Fibroblast of skin of back (primary cell): ENCODE measurements at places on chromosomes 2 and 18.
A peak's percentile ranks its signal among the peaks of the same experiment; 100 is the strongest.

GRCh38 chr2:121376535-121377250 lies 91.7 kb upstream of the TFCP2L1 start:
- no peak for DNase-seq

DNA sequence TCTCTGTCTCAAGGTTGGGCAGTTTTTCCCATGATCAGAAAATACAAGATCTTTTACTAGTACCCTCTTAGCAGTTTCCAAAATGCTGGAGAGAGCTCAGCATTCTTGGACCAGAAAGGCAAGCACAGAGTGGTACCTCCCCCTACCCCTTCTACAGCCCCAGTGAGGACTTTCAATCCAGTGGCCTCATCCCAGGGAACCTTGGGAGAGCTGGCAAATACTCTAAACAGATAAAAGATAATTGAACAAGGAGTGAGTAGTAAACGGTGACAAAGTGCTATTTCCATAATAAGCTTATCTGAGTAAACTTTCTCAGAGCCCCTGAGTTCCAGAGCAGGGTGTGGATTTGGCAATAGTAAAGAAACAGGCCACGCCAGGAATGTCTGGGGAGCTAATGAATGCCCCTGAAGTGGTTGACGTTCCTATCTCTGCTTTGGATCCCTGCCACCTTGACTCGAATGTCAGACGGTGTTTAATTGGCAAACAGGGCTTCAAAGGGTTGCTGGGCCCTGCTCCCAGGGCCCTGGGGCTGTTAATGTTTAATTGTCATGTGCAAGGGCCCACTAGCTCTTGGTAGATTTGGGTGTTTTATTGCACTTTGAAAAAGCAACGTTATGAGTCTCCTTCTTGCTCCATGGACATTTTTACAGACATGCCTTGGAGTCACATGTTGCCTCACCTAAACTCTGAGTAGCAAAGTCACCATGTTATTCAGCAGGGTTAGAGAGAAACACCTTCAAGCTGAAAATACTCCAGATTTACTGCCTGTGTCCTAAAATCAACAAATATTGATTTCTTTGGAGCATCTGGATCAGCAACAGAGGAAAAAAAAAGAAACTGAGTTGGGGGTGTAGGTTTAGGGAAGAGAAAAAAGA lies 239.9 kb downstream of the CYRIA start:
- no peak for DNase-seq

- no peak for DNase-seq
Observed at GRCh38 chr2:27099334-27099955, 12.9 kb downstream of the KHK start.

DNA sequence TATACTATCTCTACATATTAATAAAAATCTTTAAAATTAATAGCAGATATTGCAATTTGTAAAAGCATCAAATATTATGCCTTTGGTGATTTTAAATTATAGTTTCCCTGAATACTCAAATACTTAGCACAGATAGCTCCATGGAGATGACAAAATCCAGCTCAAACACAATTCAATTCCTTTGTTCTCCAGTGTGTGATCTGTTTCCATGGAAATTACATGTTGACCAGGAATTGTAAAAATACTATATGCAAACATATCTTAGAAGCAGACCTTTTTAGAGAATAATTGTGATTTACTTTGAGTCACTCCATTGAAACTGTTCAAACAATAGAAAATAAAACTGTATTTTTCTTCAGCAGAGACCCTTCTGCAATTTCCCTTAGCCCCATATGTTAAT lies 68.3 kb downstream of the FAM161A start:
- no peak for DNase-seq

- DNase-seq, result no peak
Observed at GRCh38 chr18:21803495-21803894, 62.9 kb downstream of the MIB1 start.

DNA sequence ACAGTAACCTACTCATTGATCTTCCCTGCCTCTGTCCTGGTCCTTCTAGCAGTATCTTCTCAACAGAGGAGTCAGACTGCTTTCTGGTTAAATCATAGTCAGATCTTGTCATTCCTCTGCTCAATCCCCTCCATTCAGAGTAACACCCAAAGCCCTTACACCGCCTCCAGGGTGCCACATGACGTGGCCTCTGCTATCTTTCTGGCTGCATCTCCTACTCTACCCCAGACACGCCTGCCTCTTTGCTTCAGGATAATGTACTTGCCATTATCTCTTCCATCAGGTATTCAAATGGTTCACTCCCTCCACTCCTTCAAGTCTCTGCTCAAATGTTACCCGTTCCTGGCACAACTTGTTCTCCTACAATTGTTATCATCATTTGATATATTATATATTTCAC lies 36.3 kb upstream of the ACVR2A start:
- no peak for DNase-seq

GRCh38 chr2:219384083-219384713 lies 3.5 kb downstream of the DNPEP start:
- DNase-seq, result no peak

- DNase-seq, result no peak
Observed at GRCh38 chr2:146701183-146701582, 1143.6 kb upstream of the ACVR2A start.

- DNase-seq, result no peak
Observed at GRCh38 chr2:86012007-86012712, 93.5 kb downstream of the POLR1A start.

DNA sequence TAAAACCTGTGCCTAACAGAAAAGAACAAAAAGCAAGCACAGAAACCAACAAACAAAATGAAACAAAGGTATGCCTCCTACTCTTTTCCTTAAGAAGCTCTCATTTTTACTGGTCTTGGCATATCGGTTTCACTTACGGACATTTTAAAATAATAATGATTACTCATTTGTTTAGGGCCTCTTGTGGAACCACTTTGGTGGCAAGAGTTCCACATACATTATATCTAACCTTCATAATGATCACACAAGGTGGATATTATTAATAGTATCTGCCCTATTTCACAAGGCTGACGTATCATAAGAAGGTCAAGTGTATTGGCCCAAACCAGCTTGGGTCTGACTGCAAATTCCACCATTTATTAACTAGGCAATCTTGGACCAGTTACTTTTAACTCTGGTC lies 304.7 kb downstream of the TCF4 start:
- DNase-seq, result no peak

DNA sequence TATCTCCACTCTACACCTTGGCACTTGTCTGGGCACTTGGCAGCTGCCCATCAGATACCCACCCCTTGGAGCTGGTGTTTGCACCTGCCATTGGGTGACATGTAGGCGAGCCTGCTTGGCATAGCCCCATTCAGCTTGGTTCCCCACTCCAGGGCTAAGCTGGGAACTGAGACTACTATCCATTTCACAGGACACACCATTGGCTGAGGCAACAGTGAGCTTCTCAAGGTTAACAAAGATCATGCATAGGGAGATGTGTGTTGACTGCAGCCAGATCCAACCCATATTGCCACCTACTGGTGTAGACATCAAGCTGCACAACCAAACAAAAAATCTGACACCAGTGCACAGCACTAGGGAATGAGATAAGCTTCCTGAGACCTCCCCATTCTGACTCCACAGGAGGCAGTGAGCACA lies 1389.8 kb upstream of the TMEFF2 start:
- DNase-seq, result peak; percentile 40

- DNase-seq, result no peak
Observed at GRCh38 chr2:37405781-37406180, 61.4 kb downstream of the QPCT start.

GRCh38 chr18:24982831-24983230 lies 369.1 kb downstream of the ZNF521 start:
- DNase-seq, result peak; percentile 32

DNA sequence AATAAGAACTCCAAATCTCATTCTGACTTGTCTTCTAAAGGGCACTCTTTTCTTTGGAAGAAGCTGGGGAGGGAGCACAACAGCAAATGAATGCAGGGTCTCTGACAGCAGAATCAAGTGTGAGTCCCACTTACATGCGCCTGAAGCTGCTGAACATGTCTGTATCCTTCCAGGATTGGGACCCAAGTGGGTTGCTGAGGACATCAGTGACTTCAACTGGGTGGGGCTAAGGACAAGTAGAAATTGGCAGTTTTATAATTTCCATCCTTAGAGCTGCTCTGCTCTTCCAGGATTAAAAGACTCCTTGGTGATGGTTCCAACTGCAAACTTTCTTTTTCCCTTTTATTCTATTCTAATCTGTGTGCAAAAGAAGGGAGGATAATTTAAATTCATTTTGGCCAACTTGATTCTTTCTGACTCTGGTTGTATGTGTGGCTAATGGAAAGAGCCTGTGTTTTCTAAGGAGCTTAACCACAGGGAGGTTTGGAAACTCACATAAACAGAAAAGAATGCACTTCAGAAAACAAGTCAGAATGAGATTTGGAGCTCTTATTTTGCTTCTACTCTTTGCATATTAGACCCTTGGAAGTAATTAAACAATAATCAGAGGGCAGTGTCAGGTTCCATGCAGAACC lies 20.6 kb downstream of the ANTXR1 start:
- no peak for DNase-seq
